ENCODE measurements at places on chromosomes 3 and 15. TPM values are rescaled to one million over a fixed set of nuclear protein-coding genes. Genes with fewer than 3 reads are reported as not detected.
A peak's percentile ranks its signal among the peaks of the same experiment; 100 is the strongest.

Gene CHRNA3
- total RNA-seq = not detected

DNA sequence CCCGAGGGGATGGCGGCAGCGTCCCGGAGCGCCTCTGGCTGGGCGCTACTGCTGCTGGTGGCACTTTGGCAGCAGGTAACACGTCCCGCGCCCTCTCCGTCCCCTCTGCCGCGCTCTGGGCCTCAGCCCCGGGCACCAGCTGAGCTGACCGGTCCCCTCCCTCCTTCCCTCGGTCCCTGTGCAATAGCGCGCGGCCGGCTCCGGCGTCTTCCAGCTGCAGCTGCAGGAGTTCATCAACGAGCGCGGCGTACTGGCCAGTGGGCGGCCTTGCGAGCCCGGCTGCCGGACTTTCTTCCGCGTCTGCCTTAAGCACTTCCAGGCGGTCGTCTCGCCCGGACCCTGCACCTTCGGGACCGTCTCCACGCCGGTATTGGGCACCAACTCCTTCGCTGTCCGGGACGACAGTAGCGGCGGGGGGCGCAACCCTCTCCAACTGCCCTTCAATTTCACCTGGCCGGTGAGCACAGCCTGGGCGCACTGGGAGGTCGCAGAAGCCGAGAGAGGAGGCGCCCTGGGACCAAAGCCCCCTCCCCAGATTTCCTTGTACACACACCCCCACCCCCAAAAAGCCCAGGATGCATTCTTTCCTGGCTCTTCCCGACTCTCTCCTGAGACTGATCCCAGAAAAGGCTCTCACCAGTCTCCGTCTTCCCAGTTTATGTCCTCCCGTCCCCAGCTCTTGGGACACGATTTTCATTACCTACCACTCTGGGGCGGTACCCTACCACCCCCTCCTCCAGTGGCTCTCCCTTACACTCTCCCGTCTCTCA is 705 bp downstream of the DLL4 start:
- no peak for DNase-seq

DNA sequence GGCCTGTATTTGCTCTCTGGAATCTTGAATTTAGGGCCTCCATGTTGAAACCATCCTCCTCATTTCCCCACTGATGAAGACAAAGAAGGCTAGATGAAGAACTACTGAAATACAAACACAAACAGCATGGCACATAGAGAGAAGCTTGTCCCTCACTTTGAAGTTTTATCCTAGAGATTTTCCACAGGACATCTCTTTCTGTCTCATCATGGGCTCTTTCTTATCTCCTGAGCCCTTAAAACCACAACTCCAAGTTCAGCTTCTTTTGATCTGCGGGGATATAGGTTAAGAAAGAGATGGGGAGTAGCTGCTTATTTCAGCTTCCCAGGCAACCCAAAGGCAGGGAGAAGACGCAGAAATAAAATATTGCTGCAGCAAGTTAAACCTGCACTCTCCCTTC is 213.1 kb upstream of the LRIG1 start:
- DNase-seq = no peak

- no peak for DNase-seq
These were observed 42.8 kb upstream of the IQSEC1 start for GRCh38 chr3:13115991-13116390.

DNA sequence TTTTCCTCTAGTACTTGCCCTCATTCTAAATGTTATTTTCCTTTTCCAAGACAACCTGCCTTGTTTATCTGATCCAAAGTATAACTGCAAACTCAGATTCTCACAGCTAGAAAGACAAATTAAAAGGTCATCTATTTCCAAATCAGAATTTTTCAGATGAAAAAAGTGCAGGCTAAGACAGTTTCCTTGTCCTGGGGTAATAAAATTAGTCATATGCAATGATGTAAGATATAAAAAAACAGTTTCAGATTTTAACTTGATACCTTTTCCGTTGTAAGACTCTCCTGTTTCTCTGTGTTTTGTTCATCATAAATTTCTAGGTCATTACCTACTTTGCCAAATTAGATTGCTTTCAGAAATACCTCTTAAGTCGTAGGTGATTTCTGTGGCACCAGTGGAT is 238.4 kb upstream of the PEX5L start:
- DNase-seq = no peak

Gene CLDN1
- total RNA-seq = 0.21 TPM

DNA sequence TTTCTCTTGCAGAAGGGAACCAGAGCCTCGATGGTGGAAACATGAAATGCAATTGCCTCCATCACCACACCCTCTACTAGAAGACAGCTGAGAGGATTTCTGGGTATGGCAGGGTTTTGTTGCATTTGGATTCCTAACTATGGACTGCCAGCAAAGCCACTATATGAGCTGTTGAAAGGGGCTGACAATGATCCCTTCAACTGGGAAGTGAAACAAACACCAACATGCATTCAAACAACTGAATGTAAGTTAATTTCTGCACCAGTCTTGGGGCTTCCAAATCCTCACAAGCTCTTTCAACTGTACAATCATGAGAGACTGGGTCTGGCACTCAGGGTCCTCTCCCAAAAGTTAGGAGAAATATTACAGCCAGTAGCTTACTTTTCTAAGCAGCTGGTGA is 116.7 kb upstream of the PLCL2 start:
- DNase-seq = no peak

Gene C2CD4B
- 42.1 TPM for total RNA-seq

- no peak for DNase-seq
These were observed 7.3 kb downstream of the TYRO3 start for GRCh38 chr15:41566121-41566885.

DNA sequence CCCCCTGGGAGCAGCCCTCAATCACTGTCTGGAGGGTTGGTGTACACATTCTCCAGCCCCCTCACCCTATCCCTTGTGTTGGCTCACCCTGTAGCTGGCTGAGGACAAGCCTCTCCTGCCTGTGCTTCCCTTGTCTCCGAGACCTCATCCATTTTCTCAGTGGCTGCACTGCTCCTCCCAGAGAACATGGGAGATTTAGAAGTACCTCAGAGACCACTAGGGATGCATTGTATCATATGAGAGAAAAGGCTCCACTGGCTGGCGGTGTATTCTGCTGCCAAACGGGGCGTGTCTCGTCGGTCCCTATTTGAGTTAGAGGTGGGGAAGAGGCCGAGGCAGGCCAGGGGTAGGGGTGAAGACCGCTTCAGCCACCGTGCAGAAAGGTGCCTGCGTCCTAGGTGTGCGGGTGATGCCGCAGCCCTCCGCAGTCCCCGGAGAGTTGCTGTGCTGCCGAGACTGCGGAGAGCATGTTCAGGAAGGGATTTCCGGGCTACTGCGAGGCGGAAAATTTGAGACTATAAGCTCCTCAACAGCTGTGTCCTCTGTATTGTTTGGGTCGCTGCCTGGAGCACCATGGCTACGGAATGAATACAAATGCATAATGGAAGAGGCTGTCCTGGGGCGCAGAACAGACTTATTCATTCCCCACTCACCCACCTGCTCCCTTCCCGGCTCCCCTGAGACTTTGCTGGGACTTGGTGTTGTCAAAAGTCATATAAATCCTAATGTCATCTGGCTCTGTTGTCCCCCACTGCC is 43.8 kb downstream of the SPSB4 start:
- peak; percentile 77 for DNase-seq

Gene VEPH1
- not detected for total RNA-seq

GRCh38 chr15:56019060-56019793 is 25.8 kb upstream of the NEDD4 start:
- DNase-seq = no peak

DNA sequence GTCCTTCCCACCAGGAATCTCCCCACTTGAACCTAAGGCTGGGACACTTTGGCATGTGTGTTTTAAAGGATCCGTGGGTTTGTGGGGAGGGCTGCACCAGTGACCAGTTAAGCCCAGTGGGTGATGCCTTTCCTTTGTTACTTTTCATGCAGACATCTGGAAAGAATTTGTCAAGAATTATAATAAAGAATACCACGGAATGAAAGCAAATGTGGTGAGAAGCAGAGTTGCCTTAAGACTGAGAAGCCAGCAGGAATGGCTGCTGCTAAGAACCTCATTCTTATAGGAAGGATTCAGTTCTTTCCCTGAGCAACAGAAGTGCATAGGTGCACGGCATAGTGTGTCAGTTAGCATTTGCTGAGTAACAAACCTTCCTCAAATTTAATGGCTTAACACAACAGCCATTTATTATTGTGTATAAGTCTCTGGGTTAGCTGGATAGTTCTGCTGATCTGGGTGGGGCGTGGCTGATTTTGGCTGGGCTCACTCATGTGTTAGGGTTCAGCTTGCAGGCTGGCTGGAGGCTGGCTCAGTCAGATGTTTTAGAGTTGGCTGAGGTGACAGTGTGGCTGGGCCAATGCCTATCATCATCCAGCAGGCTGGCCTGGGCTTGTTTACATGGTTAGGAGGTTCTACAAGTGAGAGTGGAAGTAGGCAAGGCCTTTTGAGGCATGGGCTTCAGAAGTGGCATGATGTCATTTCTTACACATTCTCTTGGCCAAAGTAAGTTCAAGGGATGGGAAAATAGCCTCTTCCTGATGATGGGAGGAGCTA is 262.7 kb upstream of the CTDSPL start:
- DNase-seq = no peak

DNA sequence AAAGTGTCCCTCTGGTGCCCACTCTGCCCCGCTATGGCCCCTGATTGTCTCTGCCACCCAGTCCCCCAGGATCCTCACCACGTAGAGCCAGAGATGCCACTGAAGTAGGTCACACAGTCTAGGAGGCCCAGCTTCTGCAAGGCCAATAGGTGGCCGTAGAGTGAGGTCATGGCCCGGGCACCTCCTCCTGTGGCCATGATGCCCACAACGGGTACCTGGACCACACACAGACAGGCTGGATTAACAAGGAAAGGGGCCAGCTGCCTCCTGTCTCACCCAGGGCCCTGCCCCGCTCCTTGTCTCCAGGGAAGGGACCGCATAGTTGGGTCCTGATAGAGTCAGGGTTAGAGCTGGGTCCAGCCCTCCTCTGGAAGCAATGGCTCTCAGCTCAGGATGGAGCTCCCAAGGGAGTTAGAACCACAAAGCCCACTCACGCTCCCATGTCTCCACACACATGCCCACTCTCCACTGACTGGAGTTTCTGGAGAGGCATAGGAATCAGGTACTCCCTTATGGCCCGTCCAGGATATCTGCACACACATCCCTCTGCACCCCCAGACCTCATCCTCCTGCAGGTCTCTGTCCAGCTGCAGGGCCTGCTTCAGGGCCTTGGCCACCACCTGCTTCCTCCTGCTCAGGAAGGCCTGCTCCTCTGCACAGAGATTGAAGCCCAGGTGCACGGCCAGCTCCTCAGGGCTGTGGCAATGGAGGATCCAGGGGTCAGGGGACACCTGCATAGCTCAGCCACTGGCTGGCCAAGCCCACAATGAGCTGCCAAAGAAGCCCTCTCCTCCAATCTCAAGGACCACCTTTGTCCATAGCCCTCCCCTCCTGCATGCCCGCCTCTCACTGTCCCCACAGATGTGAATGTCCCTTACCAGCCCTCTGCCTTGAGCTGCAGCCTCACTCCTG is 13.2 kb downstream of the PLA2G4D start:
- DNase-seq = no peak

DNA sequence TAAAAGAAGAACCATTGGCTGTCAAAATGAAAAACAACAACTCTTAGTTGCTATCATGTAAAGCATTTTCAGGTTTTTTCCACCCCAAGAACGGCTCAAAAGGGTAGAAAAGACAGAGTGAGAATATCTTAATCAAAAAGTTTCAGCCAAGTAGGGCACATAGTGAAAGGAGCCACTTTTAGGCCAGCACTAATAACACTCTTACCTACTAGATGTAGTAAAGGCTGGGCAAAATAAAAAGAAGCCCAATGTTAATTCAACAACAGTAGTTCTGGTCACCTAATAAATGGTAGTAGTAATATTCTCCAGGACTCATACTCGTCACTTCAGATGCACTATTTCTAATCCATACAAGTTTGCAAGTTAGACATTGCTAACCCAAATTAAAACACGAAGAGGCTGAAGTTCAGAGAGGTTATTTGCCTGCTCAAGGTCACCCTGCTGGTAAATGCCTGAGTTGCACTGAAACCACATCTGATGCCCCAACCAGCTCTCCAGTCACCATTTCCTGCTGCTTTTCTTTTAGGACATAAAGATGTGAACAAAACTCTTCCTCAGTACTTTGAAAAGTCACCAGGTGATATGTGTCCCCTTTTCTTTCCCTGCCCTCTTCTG is 7.5 kb downstream of the GOLIM4 start:
- DNase-seq = no peak

GRCh38 chr3:18717598-18717997 is 292.5 kb upstream of the SATB1 start:
- no peak for DNase-seq

Gene SLC12A8
- total RNA-seq = 3.0 TPM

DNA sequence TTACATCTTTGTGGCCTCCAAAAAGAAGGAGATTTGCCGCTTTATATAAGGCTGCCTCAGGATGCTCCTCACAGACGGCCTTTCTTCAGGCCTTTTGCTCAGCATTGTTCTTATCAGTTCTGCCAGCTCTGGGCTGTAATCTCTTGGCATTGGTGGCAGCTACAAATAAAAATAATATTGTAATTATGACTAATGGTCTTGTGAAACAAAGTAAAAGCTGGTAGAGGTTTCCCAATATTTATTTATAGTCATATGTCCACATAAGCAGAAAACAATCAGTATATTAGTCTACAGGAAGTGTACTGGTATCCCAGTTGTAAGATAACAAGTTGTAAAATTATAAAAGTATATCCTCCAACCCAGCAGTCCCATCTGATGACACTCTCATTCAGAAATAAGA is 7.3 kb downstream of the NEK4 start:
- DNase-seq = no peak

DNA sequence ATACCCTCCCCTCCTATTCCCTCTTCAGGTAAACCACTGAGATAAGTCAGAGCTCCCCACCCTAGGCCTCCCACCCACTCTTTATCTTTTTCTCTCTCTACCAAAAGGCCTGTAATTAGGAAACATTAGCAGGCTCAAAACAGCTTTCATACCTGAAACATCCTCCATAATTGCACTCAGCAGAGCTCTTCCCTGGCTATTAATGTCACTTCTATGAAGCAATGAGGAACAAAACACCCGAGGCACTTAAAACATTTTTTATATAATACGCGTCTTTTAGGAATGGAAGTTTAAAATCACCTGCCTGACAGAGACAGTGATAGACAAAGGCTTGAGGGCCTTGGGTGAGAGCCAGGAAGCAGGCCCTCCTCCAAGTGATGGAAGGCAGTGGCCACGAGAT is 138.9 kb downstream of the EPHB1 start:
- DNase-seq = no peak

Gene SCN11A
- not detected for total RNA-seq

DNA sequence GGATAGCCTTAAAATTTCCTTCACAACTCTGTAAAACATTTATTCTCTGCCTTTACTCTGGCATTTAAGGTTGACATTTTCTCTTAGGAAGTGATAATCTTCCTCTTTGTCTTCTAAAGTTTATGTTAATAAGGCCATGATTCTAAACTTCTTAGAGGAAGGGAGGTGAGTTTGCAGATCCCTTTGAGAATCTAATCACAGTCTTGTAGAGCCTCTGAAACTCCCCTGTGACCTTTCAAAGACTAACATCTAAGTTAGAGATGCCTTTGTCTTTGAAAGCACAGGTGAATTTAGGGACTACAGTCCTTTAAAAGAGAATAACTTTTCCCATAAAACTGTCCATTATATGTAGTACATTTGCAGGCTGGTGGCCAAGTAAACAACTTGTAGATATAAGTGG is 115.1 kb downstream of the PLCL2 start:
- no peak for DNase-seq
